Right lobe of liver (tissue), 6 donors: ENCODE measurements at places on chromosomes 12 and 14.
A peak's percentile ranks its signal among the peaks of the same experiment; 100 is the strongest.

DNA sequence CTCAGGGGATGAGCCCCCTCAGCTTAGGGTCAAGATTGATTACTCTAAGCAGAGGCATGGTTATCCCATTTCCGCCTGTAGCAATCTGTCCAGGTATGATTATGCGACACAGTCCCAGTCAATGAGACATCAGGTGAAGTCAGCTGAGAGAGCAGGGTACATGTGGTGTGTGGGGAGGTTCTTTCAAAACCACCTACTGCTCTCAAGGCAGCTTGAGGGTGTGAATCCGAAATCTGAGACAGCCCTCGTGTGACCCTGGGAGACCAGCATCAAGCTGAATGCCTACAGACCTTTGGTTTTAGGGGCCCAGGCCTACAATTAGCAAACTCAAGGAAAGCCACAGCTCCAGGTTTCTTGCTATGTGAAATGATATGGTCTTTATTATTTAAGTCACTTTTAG lies 275.7 kb downstream of the ITPR2 start:
- H3K4me1 ChIP-seq: no peaks in the 10 kb centered on the region
- H3K36me3 ChIP-seq: no peaks in the 10 kb centered on the region
- DNase-seq: no peak
- H3K4me3 ChIP-seq: no peak overlapping the region
- no peak overlapping the region for H3K27ac ChIP-seq
- no peaks in the 10 kb centered on the region for H3K27me3 ChIP-seq

- H3K27ac ChIP-seq: no peak within 1 kb of the TSS
- no peaks in the 10 kb centered on the region for H3K4me1 ChIP-seq
- no peaks in the 10 kb centered on the region for H3K36me3 ChIP-seq
- DNase-seq: peak; percentile 98
Measured at GRCh38 chr12:6904280-6905276, at the start of gene LRRC23. LRRC23 (plus strand) TSS chr12:6904822; CDS start chr12:6905634, 812 bp downstream.

DNA sequence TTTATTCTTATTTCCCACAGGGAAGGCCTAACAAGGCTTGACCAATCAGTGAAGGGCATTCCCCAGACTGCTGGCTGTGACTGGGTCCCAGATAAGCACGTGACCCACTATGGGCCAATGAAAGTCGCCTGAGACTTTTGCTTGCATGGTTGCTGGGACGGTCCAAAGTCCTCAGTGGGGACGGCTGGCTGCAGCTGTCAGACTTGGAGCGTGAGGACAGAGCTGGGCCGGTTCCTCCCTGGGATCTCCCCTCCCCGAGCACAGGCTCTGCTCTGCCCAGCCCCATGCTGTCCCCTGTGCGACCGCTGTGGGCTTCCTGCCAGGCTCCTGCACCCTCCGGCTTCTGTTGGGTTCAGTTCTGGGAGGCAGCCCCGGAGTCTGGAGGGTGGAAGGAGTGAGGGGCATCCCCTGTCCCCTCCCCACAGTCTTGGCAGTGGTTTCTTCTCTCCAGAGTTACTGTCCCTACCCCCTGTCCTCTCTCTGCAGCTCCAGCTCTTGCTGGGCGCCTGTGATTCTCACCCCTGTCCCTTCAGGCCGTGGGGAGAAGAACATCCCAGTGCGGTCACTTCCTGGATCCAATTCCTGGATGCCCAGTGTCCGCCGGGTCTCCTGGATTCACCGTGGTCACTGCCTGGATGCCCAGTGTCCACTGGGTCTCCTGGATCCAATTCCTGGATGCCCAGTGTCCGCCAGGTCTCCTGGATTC lies 50.1 kb downstream of the GALNT9 start:
- no peaks in the 10 kb centered on the region for H3K4me1 ChIP-seq
- no peaks in the 10 kb centered on the region for H3K27me3 ChIP-seq
- no peak overlapping the region for H3K4me3 ChIP-seq
- no peaks in the 10 kb centered on the region for H3K36me3 ChIP-seq
- H3K27ac ChIP-seq: no peak overlapping the region

DNA sequence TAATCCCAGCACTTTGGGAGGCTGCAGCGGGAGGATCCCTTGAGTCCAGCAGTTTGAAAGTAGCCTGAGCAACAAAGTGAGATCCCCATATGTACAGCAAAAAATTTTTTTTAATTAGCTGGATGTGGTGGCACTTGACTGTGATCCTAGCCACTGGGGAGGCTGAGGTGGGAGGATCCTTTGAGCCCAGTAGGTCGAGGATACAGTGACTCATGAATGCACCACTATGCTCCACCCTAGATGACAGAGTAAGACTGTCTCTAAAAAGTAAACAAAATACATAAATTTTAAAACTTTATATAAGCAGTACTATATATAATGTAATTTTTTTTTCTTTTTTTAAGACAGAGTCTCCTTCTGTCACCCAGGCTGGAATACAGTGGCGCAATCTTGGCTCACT lies 115.4 kb downstream of the ESR2 start:
- H3K4me1 ChIP-seq: no peaks in the 10 kb centered on the region
- H3K27ac ChIP-seq: no peak overlapping the region
- no peak overlapping the region for H3K4me3 ChIP-seq
- H3K36me3 ChIP-seq: peaks cover 40% of the 10 kb centered on the region
- H3K27me3 ChIP-seq: no peaks in the 10 kb centered on the region

DNA sequence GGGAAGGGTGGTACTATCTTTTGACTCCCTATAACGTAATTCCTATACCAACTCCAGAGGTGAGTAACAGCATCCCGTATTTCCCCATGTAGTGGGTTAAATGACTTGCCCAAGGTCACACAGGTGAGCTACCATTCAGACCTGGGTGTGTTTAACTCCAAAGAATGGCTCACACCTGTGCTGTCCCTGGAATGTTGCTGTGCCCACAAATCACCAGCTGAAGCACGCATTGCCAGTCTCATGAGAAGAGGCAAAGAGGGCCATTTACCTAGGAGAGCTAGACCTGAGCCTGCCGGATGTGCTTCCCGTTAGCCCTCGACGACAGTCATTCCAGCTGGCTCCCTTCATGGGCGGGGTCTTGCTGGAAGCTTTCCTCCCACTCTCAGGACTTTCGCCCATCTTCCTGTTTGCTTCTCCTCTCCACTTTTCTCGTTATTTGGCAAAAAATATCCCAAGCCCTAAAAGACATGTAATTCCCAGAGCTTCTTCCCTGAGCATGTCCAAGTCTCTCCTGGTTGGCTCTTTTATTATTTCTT lies 106.6 kb upstream of the VASH1 start:
- no peak for DNase-seq
- peaks cover 10% of the 10 kb centered on the region for H3K4me1 ChIP-seq
- H3K36me3 ChIP-seq: no peaks in the 10 kb centered on the region
- H3K4me3 ChIP-seq: no peak overlapping the region

- H3K4me3 ChIP-seq: no peak overlapping the region
- H3K27me3 ChIP-seq: no peaks in the 10 kb centered on the region
- H3K36me3 ChIP-seq: no peaks in the 10 kb centered on the region
- H3K27ac ChIP-seq: no peak overlapping the region
- DNase-seq: no peak
Measured at GRCh38 chr14:44531658-44532057, 24.6 kb upstream of the FSCB start.

DNA sequence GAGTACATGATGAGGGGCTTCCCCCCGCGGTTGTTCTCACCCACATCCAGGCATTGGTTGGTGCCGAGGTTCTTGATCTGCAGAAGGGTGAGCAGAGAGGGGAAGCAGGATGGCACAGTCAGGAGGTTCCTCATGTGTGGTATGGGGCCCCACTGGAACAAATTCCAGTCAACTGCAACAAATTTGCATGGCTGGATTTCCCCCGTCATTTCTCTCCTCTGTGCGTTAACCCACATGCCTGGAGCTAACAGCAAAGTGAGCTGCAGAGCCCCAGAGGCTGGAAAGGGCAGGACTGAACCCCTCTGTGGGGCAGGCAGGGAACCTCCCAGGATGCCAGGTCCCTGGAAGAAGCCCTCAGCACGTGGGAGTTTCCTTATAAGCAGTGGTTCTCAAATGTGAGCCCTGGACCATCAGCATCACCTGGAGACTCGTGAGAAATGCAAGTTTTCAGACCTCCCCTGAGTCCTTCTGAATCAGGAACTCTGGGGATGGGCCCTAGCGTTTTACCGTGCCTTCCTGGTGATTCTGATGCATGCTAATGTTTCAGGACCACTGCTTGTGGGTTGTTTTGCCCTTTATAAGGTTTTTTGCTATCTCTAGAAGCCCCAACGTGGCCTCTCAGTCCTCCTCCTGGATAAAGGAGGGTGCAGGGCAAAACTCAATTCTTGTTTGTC lies 11.0 kb upstream of the CELA1 start:
- DNase-seq: no peak
- H3K4me1 ChIP-seq: no peaks in the 10 kb centered on the region
- H3K36me3 ChIP-seq: no peaks in the 10 kb centered on the region
- no peak overlapping the region for H3K4me3 ChIP-seq
- no peaks in the 10 kb centered on the region for H3K27me3 ChIP-seq

GRCh38 chr12:76252031-76252430 lies 96.2 kb downstream of the BBS10 start:
- H3K36me3 ChIP-seq: no peaks in the 10 kb centered on the region
- DNase-seq: no peak
- H3K4me1 ChIP-seq: no peaks in the 10 kb centered on the region
- H3K27me3 ChIP-seq: no peaks in the 10 kb centered on the region
- H3K27ac ChIP-seq: no peak overlapping the region
- no peak overlapping the region for H3K4me3 ChIP-seq

DNA sequence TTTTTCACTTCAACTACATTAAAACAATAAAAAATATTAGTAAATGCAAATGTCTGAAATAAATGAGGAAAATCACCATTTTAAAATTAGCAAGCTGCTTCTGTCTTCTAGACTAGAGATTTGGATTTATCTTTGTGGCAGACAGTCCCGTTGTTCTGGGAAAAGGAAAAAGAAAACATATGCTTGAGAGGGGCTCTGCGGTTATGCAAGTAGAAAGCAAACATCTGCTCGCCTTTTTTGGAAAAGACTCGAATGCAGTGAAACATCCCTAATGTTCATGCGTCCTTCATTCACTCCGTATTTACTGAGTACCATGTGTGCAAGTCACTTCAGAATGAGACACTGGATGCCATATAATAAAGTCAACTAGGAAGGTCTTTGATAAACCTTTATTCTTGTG lies 44.9 kb downstream of the IFNG start:
- no peaks in the 10 kb centered on the region for H3K36me3 ChIP-seq
- DNase-seq: no peak
- H3K27me3 ChIP-seq: no peaks in the 10 kb centered on the region
- H3K27ac ChIP-seq: no peak overlapping the region
- H3K4me1 ChIP-seq: no peaks in the 10 kb centered on the region

GRCh38 chr12:104586351-104586919 lies 129.7 kb downstream of the CHST11 start:
- H3K27ac ChIP-seq: no peak overlapping the region
- H3K36me3 ChIP-seq: no peaks in the 10 kb centered on the region
- no peaks in the 10 kb centered on the region for H3K27me3 ChIP-seq
- no peak overlapping the region for H3K4me3 ChIP-seq

DNA sequence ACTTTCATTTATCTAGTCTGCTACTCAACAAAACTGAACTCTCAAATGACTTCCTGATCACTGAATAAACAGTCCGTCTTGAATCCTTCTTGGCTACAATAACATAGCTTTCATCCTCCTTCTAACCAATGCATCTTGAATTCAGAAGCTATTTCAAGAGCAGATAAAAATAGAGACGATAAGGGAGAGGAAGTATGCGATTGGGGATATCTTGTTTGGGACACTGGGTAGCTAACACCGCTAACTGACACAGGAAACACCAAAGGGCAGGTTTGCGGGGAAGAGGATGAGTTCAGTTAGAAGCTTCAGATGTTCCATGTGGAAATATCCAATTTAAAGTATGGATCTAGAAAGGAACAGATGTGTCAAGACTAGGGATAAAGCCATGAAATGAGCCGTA lies 102.5 kb downstream of the SLC41A2 start:
- H3K36me3 ChIP-seq: peaks cover 4% of the 10 kb centered on the region
- DNase-seq: no peak
- no peak overlapping the region for H3K27ac ChIP-seq
- H3K4me3 ChIP-seq: no peak overlapping the region
- H3K27me3 ChIP-seq: no peaks in the 10 kb centered on the region

- H3K4me3 ChIP-seq: no peak overlapping the region
- no peak for DNase-seq
- peaks cover 5% of the 10 kb centered on the region for H3K4me1 ChIP-seq
- no peak overlapping the region for H3K27ac ChIP-seq
- no peaks in the 10 kb centered on the region for H3K27me3 ChIP-seq
Measured at GRCh38 chr12:94872007-94872653, 131.4 kb downstream of the NDUFA12 start.

DNA sequence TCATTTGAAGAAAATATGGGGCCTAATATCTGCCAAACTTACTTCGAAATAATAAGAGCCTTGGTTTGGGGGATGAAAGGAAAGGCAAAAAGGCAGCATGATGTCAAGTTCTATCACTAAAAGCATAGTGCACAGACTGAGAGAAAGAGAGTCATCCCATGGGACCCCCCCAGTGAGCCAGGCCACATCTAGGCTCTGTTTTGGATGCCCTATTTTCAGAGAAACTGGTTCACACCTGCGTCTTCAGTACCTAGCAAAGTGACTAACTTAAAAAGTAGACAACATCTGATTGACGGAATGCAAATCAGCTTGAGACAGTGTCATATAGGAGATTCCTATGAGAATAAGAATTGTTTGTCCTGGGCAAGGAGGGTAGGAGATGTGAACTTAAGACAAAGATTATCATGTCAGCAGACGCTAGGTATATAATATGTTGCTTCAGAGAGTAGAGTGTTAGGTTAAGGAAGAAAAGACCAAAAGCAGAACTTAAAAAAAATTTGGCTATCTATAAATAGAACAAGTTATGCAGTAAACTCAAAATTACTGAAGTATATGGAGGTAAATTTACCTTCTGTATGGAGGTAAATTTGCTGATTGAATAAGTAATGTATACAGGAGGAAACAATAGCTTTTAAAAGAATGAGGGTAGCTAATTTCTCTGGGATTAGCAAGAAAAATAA lies 148.2 kb downstream of the SLC41A2 start:
- no peak for DNase-seq
- H3K4me3 ChIP-seq: no peak overlapping the region
- H3K27me3 ChIP-seq: no peaks in the 10 kb centered on the region
- H3K27ac ChIP-seq: no peak overlapping the region
- H3K4me1 ChIP-seq: no peaks in the 10 kb centered on the region
- H3K36me3 ChIP-seq: no peaks in the 10 kb centered on the region

DNA sequence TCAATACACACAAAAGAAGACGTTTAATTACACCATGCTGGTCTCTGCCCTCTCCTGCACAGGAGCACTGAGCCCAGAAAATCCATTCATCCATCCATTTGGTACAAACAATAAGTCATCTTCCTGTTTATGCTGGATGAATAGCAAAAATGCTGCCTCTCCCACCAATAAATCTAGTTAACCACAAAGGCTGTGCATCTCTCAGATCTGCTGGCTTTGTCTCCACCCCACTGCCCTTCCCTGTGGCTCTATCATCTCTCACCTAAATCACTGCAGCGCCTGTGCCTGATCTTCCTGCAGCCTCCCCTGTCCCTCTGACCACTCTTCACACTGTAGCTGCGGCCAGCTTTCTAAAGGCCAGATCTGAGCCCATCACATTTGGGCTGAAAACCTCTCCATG lies 72.9 kb upstream of the DDX11 start:
- no peak overlapping the region for H3K27ac ChIP-seq
- no peak for DNase-seq
- no peaks in the 10 kb centered on the region for H3K36me3 ChIP-seq
- H3K27me3 ChIP-seq: no peaks in the 10 kb centered on the region
